HCT116 (cell line): ENCODE measurements at places on chromosomes 3 and 15.
A peak's percentile ranks its signal among the peaks of the same experiment; 100 is the strongest.

DNA sequence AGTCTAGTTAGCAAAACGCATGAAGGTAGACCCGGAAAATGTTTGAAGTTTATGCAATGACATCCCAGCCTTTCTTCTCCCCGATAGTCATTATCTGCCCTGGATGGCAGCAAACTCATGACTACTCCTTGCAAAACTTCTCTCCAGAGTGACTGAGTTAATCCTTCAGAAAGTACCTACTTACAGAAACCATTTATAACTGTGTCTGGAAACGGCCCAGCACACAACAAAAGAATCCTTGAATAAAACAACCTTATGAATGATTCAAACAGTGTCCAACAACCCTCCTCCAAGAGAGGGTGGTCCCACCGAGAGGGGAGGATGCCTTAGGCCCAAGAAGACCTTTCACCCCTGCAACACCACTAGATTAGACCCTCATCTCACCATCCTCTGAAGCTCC, 14.2 kb downstream of the ST8SIA2 start:
- DNase-seq = no peak

- no peak for DNase-seq
These were observed 4.3 kb downstream of the SNTN start for GRCh38 chr3:63656786-63657185.

DNA sequence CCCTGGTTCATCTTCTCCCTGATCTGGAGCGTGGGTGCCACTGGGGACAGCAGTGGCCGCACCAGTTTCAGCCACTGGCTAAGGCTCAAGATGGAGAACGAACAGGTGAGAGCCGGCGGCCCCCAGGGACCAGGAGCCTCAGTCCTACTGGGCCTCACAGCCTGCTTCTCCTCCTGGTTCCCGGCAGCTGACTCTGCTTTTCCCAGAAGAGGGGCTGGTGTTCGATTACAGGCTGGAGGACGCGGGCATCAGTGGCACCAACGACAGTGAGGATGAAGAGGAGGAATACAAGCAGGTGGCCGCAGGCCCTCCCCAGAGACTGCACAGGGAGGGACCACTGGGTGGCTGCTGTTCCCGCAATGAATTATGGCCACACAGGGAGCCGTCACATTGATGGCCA, 54.4 kb downstream of the DNAH1 start:
- DNase-seq = no peak

- DNase-seq = no peak
These were observed 219.5 kb downstream of the SV2B start for GRCh38 chr15:91319371-91320059.

GRCh38 chr3:52685285-52685708, 416 bp downstream of the PBRM1 start:
- DNase-seq = peak; percentile 35
